Retinal pigment epithelial cell (primary cell): ENCODE measurements at places on chromosomes 4 and X.

DNA sequence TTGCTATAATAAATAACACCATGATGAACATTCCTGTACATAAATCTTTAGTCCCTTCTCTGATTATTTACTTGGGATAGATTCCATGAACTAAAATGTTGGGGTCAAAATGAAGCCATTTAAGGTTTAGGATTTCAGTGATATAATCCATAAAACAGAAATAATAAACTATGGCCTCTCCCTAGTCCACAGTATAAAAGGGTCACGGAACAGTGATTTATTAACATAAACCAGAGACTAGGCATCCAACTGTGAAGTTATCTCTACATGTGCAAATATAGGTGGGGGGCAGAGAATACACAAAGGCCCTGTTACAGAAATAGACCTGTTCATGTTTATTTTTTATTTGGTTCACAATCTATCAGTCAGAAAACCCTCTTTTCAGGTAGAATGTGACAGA is 499.1 kb upstream of the SLIT2 start:
- no peak for DNase-seq

DNA sequence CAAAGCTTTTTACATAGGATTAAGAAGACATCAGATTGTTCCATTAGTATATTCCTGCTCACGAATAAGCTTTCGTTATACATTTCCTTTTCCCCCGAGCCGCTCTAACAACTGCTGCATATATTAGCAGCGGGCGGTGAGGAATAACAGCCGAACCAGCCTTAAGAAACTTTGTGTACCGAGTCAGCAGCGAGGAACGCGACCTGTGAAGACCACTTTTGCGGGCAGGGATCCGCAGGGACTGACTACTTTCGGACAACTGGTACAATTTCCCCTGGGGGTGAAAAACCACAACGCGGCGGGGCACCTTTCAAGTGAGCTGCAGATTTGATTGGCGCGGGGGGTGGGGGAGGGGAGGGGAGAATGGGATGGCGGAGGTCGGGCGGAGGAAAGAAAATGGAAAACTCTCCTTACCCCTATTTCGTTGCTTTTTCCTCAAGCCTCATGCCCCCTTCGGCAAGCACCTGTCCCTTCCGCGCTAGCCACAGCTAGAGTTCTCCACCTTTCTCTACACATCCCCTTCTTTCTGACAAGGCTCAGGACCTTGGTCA is 5.9 kb upstream of the PITX2 start:
- no peak for DNase-seq

DNA sequence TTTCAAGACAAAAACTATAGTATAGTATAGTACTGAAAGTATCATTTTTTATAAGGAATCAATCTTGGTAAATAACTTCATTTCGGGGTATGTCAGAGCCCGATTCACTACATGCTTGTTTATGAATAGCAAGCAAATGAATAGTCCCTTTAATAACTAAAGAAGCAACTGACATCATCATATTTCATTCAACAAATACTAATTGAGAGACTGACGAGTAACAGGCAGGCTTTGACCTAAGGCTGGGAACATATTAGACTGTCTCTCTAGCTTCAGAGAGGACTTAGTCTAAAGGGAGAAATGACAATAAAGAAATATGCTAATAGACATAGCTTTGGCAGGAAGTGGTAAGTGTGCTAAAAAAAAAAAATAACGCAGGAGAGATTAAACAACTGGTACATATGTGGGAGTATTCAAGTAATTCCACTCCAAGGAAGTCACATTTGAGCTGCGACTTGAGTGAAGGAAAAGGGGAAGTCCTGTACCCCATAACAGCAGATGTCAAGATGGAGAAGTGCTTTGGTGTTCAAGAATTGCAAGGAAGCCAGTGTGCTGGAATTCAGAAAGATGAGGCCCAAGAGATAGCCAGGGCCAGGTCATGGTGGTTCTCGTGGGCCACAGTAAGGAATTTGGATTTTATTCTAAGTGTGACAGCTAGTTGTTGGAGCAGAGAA is 284.9 kb downstream of the FBXO8 start:
- DNase-seq, result no peak

DNA sequence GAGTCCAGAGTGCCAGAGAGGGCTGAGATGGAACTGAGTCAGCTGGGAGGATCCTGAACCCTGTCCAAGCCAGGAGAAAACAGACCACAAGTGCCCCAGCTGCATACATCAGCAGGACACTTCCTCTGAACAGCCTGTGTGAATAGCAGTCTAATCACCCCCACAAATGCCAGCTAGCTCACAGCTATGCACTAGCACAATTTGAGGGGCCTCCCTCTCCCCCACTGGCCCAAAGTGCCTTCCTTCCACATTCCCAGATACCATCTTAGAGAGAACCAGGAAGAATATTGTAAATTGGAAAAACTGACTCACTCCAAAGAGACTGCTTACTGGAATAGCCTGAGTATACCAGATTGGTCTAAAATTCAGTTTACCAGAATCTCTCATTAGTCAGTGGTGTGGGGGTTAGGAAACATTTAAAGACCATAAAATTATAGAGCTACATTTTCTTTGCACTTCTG is 292.6 kb upstream of the KLF3 start:
- DNase-seq, result no peak

GRCh38 chrX:40853004-40853815 is 117.9 kb upstream of the MED14 start:
- no peak for DNase-seq

- no peak for DNase-seq
Measured at GRCh38 chrX:26918631-26919030, 544.5 kb downstream of the PPP4R3C start.

GRCh38 chr4:6641164-6641970 is 882 bp downstream of the MRFAP1 start:
- DNase-seq, result no peak

DNA sequence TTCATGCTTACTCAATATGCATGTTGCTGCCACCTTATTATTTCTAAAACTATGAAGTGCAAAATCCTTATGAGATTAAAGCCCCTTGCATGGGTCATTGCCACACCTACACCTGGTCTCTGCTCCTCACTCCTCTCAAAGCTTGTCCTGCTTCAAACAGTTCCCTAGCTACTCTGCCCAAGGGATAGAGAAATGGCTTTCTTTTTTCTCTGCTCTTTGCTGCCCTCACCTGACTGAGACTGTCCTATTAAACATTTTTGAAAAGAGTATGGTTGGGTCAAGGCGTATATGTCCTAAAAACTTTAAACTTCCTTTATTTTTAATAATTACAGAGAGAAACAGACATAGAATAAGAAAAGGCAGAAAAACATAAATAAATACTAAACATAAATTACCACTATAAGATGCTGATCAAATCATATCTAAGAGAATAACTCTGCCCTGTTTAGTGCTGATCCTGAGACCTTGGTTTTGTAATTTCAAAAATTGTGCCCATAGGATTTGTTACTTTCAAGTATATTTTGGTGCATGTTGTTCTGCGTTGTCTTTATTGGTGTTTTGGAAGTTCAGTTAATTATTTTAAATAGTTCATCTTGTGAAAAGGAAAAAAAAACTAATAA is 704.9 kb upstream of the PABPC4L start:
- DNase-seq, result no peak

DNA sequence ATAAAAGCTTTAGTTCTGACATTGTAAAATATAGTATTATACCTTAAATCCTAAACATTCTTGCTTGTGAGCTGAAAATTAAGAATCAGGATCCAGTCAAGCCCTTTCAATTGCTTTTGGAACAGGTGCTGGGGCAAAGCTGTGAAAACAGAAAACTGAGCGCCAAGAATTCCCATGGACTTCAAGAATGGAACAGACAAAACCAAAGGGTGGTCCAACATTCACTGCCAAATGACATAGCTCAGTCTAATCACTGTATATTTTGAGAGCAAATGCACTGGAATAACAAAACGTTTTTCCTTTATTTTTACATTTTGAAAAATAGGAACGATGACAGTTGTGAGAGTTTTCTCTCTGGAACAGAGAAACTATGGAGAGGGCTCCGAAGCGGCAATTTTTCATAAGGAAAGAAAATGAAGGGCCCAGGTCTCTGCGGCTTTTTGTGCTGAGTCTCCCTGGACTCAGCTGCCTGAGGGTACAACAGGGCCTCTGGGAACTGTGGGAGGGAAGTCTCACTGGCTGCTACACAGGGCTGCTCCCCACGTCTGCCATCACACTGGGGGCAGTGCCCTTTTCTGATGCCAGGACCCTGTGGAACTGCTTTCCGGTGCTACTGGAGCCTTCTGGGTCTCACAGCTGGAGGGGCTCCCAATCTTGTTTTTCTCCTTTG is 56.0 kb upstream of the BMPR1B start:
- DNase-seq, result no peak

DNA sequence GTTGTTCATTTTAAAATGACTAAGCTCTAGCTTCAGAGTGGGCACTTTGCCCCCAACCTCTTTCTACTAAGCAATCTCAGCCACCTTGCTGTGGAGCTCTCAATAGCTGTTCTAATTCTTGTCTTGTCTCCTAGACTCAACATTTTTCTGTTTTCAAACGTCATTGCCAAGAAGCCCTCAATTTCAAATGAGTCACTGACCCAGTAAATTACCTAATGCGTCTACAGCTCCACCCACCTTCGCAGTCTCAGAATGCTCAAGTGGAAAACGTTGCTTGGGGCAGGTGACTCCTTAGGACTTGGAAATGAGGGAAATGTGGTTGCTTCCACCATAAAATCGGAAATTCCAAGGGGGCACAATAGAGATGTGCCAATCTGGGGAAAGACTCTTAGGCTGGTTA is 59.0 kb downstream of the ING2 start:
- DNase-seq, result peak; percentile 19

GRCh38 chr4:10421344-10422055 is 35.7 kb downstream of the ZNF518B start:
- no peak for DNase-seq

GRCh38 chr4:73156394-73156793 is 86.9 kb upstream of the COX18 start:
- no peak for DNase-seq

GRCh38 chrX:8245411-8245810 is 74.3 kb upstream of the VCX2 start:
- no peak for DNase-seq
